Panc1 (cell line): ENCODE measurements at places on chromosomes 4 and X. TPM values are rescaled to one million over a fixed set of nuclear protein-coding genes. Genes with fewer than 3 reads are reported as not detected.

GRCh38 chr4:14096396-14096965 is 469.0 kb upstream of the BOD1L1 start:
- H3K36me3 ChIP-seq, result no peaks in the 10 kb centered on the region
- no peaks in the 10 kb centered on the region for H3K27me3 ChIP-seq
- no peak overlapping the region for H3K27ac ChIP-seq
- no peak for DNase-seq
- H3K4me1 ChIP-seq, result no peaks in the 10 kb centered on the region
- no peak overlapping the region for H3K4me3 ChIP-seq

DNA sequence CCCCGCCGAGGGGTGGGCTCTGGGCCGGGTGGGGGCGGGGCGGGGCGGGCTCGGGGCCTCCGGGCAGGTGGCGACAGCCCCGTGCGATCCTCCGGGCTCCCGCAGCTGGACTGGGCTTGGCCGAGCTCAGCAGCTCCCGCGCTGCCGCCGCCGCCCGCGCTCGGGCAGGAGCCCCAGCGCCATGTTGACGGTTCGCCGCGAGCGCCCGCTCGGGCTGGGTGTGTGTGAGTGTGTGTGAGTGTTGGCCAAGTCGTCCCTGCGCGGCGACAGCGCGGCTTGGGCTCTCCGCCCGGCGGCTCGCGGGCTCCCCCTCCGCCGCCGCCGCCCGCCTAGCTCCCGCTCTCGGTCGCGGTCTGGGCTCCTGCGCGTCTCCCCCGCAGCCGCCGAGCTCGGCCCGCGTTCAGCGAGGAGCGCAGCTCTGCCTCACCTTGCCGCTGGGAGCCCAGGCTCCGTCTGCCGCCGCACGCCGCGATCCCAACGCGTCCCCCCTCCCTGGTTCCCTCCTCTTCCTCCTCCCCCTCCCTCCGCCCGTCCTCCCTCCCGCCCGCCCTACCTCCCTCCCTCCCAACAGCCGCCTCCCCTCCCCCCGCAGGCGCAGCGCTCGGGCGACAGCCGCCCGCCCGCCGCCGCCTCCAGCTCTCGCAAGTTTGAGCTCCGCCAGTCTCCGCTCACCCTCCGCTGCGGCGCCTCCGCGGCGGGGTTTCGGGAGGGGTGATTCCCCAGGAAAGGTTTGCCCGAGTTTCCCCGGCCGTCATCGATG is at the start of gene BCOR:
Gene BCOR, minus strand, starts transcription at position 455 of the 760 bp plus-strand sequence. CDS start 20,029 bp downstream, outside the sequence.
- no peak for DNase-seq
- peak within 1 kb of the TSS; percentile 64 for H3K4me3 ChIP-seq
- peaks cover 15% of the 10 kb centered on the region for H3K4me1 ChIP-seq
- H3K36me3 ChIP-seq, result no peaks in the 10 kb centered on the region

- H3K27me3 ChIP-seq, result no peaks in the 10 kb centered on the region
- no peak overlapping the region for H3K27ac ChIP-seq
- DNase-seq, result no peak
- no peaks in the 10 kb centered on the region for H3K4me1 ChIP-seq
- H3K4me3 ChIP-seq, result no peak overlapping the region
These were observed 67.3 kb downstream of the SHISA3 start for GRCh38 chr4:42464550-42465094.

DNA sequence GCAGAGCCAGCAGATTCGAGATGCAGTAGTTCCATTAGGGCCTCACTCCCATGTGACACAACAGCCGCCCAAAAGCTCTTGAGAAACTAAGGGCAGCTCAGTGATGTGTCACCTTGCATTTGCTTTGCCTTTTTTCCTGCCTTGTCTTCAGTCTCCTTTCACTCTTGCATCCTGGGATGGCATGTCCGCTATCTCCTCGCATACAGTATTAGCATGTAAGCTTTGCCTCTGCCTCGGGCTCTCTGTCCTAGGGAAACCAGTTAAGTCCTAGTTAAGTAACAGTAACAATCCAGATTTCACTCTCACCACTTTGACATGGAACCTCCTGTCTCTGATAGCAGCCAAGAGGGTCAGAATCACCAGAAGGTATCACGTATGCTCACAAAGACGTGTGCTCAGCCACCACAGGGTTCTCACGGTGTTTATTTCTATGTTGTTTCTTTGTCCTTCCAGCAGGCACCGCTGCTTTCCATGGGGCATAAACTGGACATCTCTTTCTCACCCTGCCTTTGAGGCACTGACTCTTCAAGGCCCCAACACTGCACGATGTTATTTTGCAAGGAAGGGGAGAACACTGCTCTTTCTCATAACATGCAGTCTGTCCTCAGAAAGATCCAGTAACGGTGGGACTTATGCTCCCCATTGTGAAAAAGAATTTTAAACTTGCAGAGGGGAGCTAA is 26.7 kb upstream of the SORBS2 start:
- peak overlapping the region; percentile 86 for H3K27ac ChIP-seq
- no peaks in the 10 kb centered on the region for H3K27me3 ChIP-seq
- DNase-seq, result no peak
- H3K4me1 ChIP-seq, result peaks cover 27% of the 10 kb centered on the region
- H3K4me3 ChIP-seq, result no peak overlapping the region

DNA sequence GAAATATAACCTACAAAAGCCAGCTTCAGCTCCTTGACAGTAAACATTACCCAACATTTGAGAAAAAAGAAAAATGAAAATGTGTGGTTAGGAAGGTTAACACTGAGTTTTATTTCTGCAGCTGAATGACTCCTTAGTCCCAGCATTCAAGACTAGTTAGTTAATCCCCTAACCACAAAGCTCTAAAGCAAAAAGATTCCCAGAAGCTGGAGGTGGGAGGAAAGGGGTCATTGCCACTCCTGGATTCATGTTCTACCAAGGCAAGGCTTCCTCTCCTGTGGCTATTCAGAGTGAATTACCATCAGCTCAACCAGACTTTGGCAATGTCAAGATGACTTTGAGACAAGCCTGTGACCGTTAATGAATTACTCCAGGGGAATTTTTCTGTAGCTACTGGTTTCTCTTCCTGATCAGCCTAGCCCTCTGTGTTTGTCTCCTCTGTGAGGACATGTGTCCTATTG is 63.6 kb downstream of the HADH start:
- no peak overlapping the region for H3K27ac ChIP-seq
- no peaks in the 10 kb centered on the region; the same call in 1 of the 2 replicates for H3K27me3 ChIP-seq

DNA sequence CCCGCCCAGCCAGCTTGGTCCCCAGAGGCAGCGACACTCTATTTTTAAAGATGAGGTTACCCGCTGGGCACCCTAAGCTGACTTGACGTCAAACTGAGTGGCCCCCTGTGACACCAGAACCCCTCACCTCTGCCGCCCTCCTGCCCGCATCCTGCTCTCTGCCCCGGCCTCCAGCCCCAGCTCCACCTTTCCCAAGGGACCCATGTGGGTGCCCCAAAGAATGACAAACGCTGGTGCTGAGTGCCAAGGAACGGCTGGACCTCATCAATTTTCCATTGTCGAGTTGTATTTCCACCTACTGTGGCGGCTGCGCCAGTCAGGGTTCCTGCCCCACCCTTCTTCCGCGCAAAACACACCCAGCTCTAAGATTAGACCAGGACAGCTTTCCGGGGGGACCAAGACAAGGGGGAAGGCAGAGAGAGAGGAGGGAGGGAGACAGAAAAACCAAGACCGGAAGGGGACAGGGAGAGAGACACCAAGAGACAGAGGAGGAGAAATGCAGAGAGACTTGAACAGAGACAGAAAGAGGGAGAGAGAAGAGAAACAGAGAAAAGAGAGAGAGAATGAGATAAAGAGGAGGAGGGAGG is 2.0 kb downstream of the PRKX start:
- no peak overlapping the region for H3K27ac ChIP-seq
- DNase-seq, result no peak
- no peaks in the 10 kb centered on the region for H3K4me1 ChIP-seq

FGFR3 gene
- 8.2 TPM for total RNA-seq

IL21 gene
- not detected for total RNA-seq
